ENCODE measurements at places on chromosomes 6 and 20. TPM values are rescaled to one million over a fixed set of nuclear protein-coding genes. Genes with fewer than 3 reads are reported as not detected.
A peak's percentile ranks its signal among the peaks of the same experiment; 100 is the strongest.

DNA sequence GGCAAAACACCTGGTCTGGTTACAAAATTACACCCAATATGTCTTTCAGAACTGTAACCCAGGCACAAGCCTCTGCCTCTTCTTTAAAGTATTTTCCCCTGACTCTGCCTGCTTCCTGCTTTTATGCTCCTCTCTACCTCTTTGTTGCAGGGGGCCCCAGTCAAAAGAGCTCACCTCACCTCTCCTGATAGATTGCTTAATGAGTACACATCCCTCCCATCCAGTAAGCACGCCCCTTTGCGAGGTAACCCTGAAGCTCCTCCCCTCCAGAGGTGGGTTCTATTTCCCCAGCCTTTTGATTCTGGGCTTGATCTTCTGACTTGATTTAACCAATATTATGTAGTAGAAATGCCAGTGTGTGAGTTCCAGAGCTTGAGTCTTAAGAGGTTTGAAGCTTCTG, 56.6 kb upstream of the EYA2 start:
- no peak for DNase-seq

GRCh38 chr20:32522526-32522775, 62.7 kb downstream of the NOL4L start:
- DNase-seq, result no peak

DNA sequence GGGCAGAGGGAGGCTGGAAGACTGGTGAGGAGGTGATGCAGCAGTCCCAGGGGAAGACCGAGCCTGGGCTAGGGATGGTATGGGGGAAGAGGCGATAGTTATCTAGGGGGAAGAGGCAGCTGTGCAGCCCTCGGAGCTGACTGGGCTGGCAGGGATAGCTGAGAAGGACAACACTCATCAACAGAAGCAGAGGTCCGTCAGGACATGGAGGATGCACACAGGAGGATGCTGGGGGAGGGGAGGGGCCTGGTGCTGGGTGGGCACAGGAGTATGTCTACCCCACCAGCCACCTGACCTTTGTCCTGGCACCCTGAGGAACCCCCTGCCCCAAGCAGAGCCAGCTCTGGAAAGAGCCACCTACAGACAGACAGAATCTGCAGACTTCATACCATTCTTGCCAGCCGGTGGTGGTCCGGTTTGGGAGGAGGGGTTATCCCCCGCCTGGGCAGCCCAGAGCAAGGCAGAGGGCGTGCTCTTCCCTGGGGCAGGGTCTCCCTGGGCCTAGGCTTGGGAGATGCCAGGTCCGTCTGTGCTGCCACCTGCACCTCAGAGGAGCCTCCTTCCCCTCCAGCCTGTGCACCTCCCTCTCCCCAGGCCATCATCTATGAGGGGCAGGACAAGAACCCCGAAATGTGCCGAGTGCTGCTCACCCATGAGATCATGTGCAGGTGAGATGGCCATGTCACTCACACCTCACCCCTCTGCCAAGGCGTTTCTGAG, 14.9 kb downstream of the EBF4 start:
- no peak for DNase-seq

DNA sequence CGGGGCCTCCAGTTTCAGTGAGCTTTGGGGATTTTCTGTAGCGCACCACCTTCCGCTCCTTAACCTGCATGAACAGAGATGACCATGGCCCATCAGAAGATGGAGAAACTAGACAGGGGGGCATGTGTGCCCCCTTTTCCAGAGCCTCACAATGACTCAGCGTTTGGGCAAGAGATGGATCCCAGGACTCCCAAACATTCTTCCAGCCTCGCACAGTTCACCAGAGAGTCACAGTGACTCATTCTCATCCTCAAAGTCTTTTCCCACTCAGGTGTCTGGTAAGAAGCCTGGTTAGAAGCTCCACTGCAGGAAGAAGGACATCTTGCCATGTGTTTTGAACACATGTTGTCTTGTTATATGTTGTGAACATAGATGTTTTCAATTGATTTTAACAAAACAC, 76.2 kb upstream of the FRMD1 start:
- no peak for DNase-seq

DNA sequence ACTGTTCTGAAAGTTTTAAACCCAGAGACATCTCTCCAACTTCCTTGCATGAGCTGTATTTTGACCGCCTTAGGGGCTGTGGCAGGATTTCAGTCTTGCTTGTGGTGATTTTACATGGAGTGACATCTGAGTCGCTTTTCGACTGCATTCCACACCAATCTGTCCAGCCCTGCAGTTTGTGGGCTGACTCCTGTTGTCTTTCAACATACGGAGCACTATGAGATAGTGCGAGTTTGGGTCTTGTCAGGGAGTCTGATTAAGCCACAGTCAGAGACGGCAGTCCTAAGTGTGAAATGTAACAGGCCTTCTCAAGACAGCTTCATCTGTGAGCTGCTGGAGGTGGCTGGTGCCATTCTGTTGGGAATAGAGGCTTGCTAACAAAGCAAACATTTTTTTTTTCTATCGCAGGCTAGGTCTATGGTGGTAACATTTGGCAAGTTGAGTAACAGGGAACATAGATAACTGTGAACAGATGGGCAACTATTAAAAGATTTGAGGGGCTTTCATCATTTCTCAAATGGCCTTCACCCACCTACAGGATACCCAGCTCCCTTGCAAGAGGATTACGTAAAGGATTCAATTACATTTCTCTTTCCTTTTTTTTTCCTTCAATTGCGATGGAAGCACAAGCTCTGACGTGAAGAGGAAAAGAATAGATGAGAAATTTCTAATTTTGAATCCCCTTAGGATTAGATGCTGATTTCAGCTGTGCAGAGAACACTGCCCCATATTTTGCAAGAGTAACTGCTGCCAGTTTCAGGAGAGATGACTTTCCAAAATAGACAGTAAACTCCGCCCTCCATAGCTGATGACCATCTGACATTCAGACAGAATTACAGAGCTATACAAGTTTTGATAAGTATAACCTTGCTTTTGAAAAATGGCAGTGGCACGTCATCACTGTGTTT, 25.1 kb downstream of the CAP2 start:
- DNase-seq, result peak; percentile 49

GRCh38 chr6:136226674-136227377, 23.3 kb downstream of the MTFR2 start:
- DNase-seq, result no peak

GRCh38 chr20:21548390-21549035, 34.6 kb upstream of the NKX2-2 start:
- DNase-seq, result no peak

GRCh38 chr20:58048096-58048702, 180.3 kb downstream of the ANKRD60 start:
- DNase-seq, result peak; percentile 34

DNA sequence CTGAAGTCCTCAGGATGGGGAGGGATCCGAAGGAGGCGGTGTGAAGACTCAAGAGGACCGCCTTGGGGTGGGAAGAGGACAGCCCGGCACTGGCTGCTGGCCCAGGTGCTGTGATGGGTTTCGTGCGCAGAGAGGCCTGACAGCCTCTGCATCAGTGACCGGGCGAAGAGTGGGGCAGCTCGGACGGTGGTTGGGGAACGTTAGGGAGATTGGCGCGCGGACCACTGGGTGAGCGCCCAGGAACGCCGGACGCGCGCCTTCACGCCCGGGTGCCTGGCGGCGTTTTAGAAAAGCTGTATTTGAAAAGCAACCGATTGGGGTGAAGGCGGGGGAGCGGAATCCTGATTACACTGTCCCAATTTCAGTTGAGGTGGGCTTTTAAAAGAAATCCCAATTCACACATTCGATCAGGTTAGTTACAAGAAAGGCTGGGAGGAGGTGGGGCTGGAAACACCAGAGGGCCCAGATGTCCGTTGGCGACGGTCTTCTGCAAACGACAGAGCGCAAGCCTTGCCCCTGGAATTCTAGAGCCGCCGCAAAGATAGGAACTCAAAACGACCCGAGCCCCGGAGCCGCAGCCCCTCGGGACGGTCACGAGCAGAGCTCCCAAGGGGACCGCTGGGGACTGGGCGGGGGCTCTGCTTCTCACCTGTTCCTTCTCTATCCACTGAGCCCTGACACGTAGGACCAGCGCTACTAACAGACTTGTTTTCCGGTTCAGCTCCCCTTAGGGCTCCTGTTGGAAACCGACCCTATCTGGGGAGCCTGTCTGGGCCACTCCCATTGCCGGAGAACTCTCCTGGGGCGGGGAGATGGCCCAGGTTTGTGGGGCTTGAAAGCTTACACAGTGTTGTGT, 8.5 kb upstream of the TRIM40 start:
- no peak for DNase-seq

DNA sequence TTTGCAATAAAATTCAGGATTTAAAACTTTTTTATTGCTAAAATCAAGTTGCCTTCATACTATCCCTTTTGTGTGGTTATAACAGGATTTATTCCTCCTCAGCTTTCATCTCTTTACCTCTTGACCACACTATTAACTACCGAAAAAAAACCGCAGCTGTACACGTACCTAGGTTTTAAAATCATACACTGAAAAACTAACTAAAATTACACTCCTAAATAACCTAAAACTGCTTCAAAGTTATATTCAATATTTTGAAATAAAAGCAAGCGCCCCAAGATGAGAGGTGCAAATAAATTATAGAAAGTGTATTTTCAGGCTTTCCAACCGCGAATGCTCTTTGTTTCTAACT, 1.4 kb downstream of the MPC1 start:
- no peak for DNase-seq

DNA sequence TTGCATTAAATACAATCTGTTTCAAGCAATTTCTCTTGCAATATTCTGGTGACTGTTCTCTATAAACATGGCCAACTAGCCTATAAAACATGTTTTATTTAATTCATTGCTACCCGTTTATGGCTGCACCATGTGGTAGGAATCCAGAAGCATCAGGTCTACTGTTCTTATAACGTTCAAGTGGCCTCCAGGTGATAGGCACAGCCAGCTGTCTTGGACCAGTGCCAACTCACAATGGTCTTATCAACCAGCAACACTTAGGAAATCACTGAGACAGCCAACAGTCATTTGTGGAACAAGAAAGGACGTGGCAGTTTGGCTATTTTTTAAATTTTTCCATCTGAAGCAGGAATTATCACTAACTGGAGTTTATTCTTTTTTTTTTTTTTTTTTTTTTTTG, 193.6 kb downstream of the NKAIN2 start:
- no peak for DNase-seq

DNA sequence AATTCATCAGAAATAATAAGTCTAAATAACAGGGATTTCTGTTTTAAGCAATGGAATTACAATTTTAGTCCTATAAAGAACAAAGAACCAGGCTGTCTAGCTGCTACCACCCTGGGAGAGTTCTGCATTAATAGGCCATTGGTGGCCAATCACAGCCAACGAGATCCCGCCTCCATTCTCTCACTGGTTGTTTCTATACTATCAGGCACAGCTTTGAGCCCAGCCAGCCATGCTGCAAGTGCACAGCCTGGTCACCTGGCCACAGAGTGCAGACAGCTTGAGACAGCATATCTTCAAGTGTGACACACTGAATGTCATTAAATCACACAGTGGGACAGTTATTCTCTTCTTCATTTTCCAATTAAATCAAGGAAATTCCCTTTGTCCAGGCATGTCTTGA, 16.1 kb upstream of the RAB22A start:
- DNase-seq, result peak; percentile 19

DNA sequence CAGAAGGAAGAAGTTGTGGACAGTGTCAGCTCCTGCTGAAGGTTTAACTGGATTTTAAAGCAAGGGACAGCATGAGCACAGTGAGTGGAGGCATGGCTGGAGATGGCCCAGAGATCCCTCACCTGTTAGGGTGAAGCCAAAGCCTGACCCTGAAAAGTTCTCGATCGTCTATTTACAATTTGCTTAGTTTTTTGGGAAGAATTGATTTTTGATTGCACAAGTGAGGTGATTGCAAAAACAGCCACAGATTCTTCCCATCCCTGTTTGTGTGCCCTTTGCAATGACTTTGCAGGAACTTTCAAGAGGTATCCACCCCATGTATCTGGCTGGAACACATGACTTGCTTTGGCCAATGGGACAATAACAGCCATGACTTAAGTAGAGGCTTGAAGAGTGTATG, 170.1 kb downstream of the TFAP2C start:
- no peak for DNase-seq

- DNase-seq, result no peak
These were observed 135.6 kb downstream of the EYA4 start for GRCh38 chr6:133376743-133377142.

GRCh38 chr6:3687847-3688246, 63.7 kb downstream of the PXDC1 start:
- DNase-seq, result no peak

- DNase-seq, result no peak
These were observed 5.1 kb downstream of the PERP start for GRCh38 chr6:138101946-138102731.

DNA sequence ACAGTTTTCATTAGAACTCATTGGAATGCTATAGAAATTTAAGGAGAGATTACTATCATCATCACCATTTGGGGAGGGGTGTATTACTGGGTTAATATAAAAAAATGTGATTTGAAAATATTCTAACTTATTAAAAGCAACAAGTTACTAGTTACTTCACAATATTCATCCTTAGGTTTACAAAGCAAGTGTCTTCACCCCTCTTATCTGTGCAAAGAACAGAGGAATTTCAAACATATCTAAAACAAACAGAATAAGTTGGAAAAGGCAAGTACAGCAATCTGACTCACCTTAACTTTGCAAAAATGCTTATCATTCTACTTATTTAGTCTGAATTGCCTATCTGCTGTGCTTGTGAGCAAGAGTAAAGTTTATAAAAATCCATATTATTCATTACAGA, 32.9 kb downstream of the DCBLD1 start:
- DNase-seq, result no peak

DNA sequence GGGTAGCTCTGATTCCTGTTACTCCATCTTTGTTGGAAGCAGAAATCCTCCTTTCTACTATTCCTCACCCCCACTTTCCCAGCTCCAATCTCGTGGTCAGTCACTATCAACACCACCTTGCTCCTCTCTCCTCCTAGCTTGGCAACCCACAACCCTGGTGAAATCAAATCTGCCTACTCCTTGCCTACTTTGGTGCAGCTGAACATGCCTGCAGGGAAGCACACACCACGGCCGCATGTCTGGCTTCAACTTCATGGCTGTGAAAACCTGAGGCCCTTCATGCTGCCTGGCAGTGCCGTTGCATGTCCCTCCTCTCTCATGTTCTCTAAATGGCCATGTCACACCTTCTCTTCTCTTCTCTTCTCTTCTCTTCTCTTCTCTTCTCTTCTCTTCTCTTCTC, 112.4 kb upstream of the FOXA2 start:
- DNase-seq, result no peak

TGM3 gene
- total RNA-seq, result not detected

TRAPPC3L gene
- 0.07 TPM for total RNA-seq

LY6G5B gene
- 4.3 TPM for total RNA-seq

LTA gene
- total RNA-seq, result not detected

TSPO2 gene
- not detected for total RNA-seq

PLA2G7 gene
- total RNA-seq, result 6.4 TPM

FAXC gene
- 14.2 TPM for total RNA-seq
